ENCODE measurements at places on chromosomes 4 and X.

GRCh38 chr4:185576962-185577950 lies 41.9 kb upstream of the PDLIM3 start:
- no peak for DNase-seq

- DNase-seq: no peak
These were observed 65.6 kb downstream of the MID1 start for GRCh38 chrX:10554612-10555270.

- no peak for DNase-seq
These were observed 108.5 kb downstream of the FAM53A start for GRCh38 chr4:1575418-1576303.

GRCh38 chrX:16479206-16479869 lies 170.6 kb upstream of the S100G start:
- no peak for DNase-seq

DNA sequence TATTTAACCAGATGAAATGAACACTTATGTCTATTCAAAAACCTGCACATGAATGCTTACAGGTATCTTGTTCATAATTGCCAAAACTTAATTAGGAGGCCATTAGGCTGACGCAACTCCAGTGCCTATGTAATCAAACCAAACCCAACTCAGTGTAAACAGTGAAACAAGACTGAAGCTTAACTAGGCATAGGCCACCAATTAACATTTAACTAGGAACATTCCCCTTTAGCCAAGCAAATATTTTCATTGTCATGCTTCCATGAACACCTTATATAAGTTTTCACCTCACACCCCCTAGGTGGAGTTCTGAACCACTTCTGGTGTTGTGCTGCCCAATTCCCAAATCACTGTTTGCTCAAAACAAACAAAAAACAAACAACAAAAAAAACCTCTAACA lies 686.0 kb downstream of the STPG2 start:
- no peak for DNase-seq

DNA sequence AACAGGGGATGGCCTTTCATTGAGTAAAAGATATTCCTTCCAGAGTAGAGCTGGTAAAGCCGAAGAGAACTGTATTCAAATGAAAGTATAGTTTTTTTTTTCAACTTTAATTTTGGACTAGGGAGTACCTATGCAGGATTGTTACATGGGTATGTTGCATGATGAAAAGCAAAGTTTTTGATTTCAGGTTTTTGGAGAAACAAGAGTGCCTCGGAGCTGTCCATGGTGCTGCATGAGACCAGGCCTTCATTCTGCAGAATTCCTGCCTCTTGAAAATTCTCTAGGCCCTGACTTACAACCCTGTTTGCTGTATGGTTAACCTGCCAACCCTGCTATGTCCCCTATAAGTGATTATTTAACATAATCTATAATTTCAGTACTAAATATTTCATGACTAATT lies 1065.7 kb upstream of the FTHL17 start:
- no peak for DNase-seq

GRCh38 chr4:13545394-13545808 lies 1.1 kb upstream of the NKX3-2 start:
- no peak for DNase-seq

GRCh38 chr4:136311774-136312173 lies 1220.5 kb downstream of the PCDH18 start:
- DNase-seq: no peak

DNA sequence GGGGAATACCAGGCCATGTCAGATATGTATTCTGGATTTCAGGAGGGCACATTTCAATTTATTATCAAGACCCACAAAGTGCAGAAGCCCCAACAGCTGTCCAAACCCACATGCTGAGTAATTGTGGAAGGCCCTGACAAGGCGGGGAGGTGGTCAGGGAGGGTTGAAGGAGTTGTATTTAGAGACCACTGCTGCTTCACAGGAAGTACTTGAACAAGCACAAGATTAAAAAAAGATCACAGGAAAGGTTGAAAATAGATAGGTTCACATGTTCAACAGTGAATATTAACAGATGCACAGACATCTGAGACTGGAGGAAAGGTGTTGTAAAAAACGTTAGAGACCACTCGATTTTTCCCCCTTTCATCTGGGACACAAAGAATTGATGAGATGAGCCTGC lies 17.9 kb downstream of the ATP8A1 start:
- no peak for DNase-seq

DNA sequence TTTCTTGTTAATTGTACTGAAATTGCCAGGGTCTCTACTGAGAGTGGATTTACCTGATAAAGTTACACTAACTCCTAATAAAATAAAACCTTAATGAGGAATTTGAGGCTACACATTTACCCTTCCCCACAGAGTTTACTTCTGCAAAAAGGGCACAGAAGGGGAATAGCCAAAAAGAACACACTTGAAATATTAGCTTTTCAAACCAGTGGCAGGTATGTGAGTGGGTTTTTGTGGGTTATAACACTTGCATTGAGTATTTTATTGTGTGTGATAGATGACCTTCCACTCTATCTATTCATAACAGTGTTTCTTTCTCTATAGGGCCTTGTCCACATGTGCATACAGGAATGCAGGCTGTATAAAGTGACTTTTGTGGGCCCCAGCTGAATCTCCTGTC lies 5.0 kb upstream of the GPR174 start:
- no peak for DNase-seq

All from bone marrow (tissue), 2 donors.